ENCODE measurements at places on chromosomes 6 and 20.

DNA sequence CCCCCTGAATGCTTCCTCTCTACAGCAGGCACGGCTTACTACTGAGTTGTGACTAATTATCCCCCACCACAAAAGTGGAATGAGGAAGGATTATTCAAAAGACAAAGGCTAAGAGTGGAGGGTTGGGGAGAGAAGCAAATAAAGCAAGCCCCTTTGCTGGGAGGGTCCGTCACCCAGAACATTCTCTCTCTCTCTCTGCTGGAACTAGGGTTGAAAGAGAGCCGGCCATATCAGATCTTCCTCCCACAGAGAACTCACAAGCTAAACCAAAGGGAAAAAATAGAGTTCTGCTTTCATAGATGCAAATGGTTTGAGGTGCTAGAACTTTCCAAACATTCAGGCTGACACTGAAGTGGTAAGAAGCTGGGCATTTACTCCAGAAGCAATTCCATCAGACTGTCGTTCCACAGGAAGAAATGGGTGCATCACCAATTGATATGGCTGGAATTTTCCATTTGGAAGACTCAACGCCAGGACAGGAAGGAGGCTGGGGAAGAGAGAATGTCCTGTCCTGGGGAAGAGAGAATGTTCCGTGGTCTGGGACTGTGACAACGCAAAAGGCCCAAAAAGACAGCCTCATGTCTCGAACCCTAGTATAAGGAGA is 7.9 kb downstream of the ZMYND8 start:
- no peak for DNase-seq

DNA sequence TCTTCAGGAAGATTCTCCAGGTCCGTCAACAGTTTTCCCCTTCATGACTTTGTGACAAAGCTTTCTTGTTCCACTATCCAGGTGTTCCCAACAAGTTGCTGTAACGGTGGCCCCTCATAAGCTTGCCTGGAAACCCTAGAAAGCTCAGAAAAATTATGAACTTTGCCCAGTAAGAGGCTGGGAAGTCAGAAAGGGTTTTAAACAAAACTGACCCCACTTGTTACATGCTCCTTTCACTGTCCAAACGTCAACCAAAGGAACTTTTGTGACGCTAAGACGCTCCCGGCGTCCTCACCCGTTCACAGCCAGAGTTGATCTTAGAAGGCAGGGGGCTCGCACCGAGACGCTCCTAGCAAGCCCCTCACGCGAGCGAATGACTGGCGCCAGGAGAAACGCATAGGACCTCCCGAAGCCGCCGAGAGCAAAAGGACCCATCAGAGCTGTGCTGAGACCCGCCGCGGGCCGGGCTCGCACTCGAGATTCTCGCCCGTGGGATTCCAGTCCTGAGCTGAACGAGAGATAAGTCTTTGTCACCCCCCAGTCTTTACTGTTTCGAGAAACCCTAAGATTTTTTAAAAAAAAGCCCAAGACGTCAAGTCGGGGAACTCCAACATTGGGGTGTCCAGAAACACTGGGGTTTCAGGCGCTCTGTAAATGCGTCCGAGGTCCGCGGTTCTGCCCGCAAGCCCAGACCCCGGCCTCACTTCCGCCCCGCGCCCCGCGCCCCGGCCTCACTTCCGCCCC is 544 bp upstream of the ACAT2 start:
- DNase-seq, result no peak

DNA sequence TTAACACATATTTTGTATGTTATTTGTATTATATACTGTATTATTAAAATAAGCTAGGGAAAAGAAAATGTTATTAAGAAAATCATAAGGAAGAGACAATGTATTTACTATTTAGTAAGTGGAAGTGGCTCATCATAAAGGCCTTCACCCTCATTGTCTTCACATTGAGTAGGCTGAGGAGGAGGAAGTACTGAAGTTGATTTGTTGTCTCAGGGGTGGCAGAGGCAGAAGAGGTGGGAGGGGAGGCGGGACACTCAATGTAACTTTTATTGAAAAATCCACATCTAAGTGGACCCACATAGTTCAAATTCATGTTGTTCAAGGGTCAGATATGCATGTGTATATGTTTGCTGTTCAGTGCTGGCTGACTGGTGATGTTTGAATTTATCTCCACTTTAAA is 210.2 kb upstream of the CITED2 start:
- no peak for DNase-seq

GRCh38 chr6:1577896-1578745 is 31.6 kb upstream of the FOXC1 start:
- DNase-seq, result no peak

DNA sequence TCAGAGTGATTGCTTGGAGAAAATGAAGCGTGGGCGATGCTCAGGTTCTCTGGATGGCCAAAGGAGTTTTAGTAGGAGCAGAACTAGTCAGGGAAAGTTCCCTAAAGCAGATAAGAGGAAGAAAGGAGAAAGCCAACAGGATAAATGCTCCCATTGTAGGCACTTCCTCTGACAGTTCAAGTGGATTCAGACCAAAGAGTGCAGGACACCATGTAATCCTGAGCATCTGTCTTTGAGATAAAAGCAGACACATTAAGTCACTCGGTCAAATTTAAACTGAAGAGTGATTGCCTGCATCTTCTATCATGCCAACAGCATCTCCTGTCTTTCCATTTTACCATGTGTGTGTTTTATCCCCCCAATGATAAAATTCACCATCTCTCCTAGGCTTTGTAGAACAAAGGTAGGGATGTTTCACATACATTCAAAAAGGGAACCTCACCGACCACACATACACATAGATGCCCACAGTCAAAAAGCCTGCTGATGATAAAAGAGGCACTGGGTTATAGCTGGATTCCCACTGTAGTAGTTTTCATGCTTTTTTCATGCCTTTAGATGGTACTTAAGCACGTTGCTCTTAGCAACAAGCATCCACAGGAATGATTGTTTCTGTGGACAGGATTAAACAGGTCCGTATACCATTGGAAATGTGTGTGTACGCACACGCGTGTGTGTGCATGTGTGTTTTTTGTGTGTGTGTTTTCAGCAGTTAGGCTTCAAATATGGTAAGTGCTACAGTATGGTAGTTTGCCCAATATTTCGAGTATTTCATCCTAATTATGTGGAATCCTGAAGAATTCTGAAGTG is 7.0 kb downstream of the GRIK2 start:
- DNase-seq, result no peak

GRCh38 chr20:44720997-44721784 is 6.0 kb downstream of the CCN5 start:
- no peak for DNase-seq

DNA sequence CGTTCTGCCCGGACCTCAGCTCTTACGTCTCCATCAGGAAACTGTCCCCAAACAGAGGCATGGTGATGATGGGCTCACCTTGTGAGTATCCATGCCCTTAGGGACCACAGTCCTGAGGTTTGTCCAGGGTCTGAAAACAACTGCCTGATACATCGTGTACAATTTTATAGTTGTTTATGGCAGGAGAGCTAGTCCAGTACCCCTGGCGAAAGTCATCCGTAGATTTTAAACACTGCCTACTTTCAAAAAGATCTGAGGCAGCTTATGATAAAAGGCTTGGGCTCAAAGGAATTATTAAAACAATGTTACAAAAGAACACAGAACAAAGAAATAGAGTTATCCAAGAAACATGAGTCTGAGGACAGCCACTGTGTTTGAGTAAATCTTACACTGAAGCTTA is 14.0 kb downstream of the NTSR1 start:
- no peak for DNase-seq

GRCh38 chr20:21396599-21397340 is 556 bp downstream of the NKX2-4 start:
- no peak for DNase-seq

DNA sequence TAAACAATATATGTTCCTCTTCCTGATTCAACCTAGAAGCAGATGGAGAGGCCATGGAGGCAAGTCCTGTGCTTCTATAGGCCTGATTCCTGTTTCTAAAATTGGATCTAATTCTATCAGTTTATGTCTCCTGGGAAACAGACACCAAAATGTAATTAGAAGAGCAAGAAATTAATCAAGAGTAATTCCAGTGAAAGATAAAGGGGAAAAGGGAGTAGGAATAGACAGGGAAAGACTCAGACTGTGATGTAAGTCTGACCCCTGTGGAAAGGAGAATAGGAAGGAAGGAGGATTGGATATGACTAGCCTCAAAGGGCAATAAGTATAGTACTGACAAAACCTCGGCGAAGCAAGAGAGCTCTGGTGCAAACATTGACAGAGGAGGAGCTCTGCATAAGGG is 33.9 kb upstream of the FBXO30 start:
- DNase-seq, result no peak

DNA sequence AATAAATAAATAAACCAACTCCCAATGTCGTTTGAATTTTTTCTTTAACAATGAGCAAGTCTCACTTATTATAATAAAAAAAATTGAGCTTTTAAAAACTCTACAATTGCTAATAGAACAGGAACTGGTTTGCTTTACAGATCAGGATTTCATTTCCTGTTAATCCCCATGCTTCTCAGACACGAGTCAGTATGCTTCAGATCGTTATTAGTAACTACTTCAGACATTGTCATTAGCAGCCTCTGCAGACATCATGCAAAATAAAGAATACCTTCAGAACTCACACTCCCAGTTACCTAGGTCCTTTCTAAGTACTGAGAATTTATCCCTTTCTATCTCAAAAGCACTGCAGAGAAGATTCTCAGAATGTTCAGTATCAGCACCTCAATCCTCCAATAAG is 10.0 kb upstream of the FAM210B start:
- no peak for DNase-seq

GRCh38 chr6:131825946-131826345 is 18.1 kb downstream of the ENPP1 start:
- no peak for DNase-seq

DNA sequence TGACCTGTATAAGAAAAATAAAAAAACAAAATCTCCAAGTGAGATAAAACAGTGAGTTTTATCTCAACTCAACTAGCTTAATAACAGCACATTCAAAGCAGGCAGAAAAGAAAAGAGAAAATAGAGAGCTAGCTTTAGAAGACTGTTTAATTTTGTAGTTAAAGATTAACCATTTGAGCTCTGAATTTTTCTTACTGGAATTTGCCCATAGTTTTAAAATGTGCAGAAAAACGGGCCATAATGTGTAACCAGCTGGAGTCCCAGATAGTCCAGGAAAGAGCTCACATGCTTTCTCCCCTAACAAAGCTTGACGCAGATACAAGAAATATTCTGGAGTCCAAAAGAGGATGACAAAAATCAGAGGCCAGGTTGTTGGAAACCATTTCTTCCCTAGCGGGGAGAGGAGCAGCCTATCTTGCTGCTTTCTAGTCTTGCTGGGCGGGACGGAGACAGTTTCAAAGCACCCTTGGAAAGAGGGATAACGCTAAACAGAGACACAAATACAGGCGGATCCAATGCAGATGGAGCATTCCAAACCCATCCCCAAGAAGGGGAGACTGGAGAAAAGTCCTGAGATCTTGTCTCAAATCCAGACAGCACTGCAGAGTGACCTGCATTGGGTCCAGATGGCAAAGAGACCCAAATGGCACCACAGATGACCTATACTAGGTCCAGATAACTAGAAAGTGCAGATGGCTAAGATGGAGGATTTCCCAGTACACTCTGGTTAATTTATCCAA is 16.1 kb downstream of the TTK start:
- no peak for DNase-seq

GRCh38 chr6:11607383-11607782 is 69.8 kb downstream of the TMEM170B start:
- no peak for DNase-seq

GRCh38 chr6:30411515-30412207 is 66.7 kb downstream of the RPP21 start:
- peak; percentile 39 for DNase-seq

DNA sequence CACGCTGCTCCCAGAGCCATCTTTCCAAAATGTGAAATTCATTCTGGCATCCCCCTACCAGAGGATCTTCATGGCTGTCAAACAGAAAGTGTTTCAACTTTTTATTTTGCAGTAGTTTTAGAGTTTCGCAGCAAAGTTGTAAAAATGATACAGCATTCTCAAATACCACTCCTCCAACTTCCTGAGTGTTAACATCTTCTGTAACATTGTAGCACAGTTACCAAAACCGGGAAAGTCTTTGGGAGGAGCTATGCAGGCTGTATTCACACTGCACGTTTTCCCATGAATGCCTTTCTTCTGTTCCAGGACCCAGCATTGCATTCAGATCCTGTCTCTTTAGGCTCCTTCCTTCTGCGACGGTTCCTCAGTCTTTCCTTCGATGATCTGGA is 30.1 kb downstream of the CDYL start:
- DNase-seq, result no peak

DNA sequence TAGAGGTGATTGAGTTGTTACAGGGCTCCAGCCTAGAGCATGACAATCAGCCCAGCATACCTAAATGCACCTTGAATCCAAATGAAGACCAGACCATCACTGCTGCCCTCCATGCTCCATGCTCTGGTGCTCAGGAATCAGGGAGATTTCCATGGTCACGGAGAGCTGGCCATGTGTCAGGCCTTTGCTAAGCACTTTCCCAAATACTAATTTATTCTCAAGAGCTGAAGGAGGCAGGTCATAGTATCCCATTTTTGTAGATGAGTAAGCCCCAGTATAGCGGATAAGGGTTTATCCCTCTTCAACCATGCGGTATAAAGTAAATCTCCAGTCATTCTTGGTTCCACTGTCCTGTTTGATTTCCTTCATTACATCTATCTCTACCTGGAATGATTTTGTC is 240.8 kb downstream of the TFAP2A start:
- no peak for DNase-seq

- peak; percentile 53 for DNase-seq
Observed at GRCh38 chr20:49979030-49979832, 3.5 kb upstream of the SNAI1 start.

DNA sequence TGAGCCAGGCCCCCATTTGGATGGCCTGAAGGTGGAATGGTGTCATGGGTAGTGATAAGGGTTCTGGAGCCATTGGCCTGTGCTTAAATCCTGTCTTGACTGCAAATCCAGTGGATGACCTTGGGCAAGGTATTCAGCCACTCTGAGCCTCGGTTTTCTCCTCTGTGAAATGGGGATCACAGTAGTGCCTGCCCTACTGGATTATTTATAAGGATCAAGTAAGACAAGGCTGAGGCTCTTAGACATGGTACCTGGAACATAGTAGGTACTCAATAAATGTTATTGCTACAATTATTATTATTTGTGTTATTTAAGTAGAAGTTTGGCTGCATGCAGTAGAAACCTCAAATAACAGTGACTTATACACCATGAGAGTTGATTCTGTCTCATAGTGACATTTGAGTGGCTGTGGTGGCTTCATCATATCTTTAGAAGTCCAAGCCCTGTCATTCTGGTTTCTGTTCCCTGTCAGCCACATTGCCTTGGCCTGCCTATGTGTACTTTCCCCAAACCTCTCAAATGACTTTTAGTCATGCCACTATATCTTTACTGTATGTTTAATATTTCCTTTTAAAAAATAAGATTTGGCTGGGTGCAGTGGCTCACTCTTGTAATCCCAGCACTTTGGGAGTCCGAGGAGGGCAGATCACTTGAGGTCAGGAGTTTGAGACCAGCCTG is 37.6 kb upstream of the CHMP4B start:
- DNase-seq, result no peak

- no peak for DNase-seq
Observed at GRCh38 chr6:5328800-5329199, 67.5 kb downstream of the FARS2 start.

GRCh38 chr20:16661756-16662155 is 68.1 kb upstream of the SNRPB2 start:
- no peak for DNase-seq

- no peak for DNase-seq
Observed at GRCh38 chr6:106159531-106159940, 73.4 kb downstream of the PRDM1 start.

GRCh38 chr6:684831-685636 is 7.9 kb downstream of the EXOC2 start:
- no peak for DNase-seq

GRCh38 chr6:56101141-56101553 is 146.2 kb downstream of the COL21A1 start:
- no peak for DNase-seq

GRCh38 chr6:81640891-81641290 is 111.6 kb downstream of the TENT5A start:
- no peak for DNase-seq
